Right atrium auricular region (tissue), 2 donors: ENCODE measurements at places on chromosomes 5 and 9.

- no peak for DNase-seq
Measured at GRCh38 chr5:84086511-84086910, 298.2 kb downstream of the EDIL3 start.

- no peak for DNase-seq
Measured at GRCh38 chr9:23635276-23635675, 190.8 kb downstream of the ELAVL2 start.

DNA sequence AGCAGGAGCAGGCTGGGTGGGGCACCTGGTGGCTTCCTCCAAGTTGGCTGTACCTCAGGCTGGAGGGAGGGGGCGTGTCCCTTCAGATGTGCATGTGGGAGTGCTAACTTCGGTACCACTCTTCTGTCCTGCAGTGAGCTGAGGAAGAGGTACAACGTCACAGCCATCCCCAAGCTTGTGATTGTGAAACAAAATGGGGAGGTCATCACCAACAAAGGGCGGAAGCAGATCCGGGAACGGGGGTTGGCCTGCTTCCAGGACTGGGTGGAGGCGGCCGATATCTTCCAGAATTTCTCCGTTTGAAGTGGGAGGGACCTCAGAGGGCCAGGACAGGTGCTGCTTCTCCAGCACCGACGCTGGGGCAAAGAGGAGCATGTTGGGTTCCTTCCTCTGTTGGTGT is 9.3 kb downstream of the NXNL2 start:
- no peak for DNase-seq

GRCh38 chr5:75331095-75332090 is 5.6 kb upstream of the HMGCR start:
- no peak for DNase-seq

GRCh38 chr9:109182940-109183798 is 16.1 kb upstream of the FRRS1L start:
- no peak for DNase-seq

DNA sequence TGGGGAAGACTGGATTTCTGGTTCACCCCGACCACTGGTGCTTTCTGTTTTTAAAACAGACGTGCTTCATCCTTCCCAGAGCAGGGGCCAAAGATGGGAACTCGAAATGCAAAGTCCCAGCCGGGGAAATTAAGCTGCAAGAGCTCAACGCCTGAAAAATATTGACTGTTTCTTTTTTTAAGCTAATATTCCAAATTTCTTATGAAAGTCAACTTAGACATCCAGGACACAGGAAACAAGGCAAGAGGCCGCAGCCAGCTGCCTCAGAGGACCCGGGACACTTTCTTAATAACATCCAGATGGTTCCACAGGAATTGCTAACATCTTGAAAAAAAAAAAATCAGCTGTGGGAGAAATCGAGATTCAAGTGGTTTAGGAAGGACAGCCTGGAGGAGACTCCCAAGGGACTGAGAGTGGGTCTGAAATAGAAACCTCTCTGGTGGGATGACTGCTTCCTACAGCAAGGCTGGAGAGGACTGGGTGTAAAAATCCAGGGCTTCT is 144.9 kb downstream of the FGF1 start:
- DNase-seq = peak; percentile 64

DNA sequence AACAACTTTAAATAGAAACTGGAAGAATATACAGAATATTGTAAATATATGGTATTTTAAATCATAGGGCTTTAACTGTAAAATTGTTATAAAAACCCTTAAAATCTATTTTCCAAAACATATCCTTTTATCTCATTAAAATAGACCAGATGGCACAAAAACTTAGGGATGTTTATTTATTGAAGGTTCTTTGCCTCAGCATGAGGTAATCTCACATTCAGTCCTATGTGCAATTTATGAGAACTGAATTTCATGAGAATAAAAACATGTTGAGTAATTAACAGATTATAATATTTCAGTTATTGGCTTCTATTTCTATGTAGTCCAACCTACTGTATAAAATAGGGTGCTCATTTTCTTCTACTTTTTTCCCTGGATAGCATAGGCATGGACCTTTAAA is 329.2 kb upstream of the PRR16 start:
- no peak for DNase-seq

GRCh38 chr9:122127396-122127798 is 32.2 kb downstream of the NDUFA8 start:
- DNase-seq = no peak

GRCh38 chr5:38806775-38807258 is 39.0 kb upstream of the OSMR start:
- no peak for DNase-seq

GRCh38 chr5:126253406-126253805 is 169.8 kb upstream of the GRAMD2B start:
- no peak for DNase-seq

GRCh38 chr9:75941577-75942311 is 51.3 kb downstream of the PCSK5 start:
- DNase-seq = no peak

DNA sequence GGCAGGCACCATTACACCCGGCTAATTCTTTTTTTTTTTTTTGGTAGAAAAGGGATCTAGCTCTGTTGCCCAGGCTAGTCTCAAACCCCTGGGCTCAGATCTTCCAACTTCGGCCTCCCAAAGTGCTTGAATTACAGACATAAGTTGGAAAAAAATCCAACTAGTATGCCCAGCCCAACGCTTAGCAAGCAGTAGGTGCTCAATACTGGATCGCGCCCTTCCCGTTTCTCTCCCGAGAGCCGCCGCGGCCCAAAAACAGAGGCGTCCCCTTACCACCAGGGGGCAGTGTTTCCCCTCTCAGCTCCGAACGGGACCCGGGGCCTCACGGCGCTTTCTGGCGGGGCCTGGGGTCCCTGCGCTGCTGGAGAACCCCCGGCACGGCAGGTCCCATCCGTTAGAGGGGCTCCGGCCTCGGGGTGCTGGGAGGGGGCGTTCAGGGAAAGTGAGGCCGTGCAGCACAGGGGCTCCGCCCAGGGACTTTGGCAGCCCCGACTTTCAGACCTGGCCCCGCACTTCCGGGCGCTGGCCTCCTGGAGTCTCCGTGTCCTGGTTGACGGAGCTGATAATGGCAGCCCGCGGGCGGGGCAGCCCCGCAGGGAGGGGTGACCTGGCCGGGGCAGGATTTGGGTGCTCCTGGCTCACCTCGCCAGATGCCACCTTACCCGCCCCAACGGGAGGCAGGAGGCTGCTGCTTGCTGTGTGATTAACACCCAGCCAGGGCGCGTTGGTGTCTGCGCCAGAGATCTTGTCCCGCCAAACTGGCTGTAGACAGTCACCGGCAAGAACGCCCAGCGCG is 15.2 kb downstream of the PTGES start:
- DNase-seq = peak; percentile 90

- no peak for DNase-seq
Measured at GRCh38 chr9:4263591-4263990, 36.3 kb downstream of the GLIS3 start.

DNA sequence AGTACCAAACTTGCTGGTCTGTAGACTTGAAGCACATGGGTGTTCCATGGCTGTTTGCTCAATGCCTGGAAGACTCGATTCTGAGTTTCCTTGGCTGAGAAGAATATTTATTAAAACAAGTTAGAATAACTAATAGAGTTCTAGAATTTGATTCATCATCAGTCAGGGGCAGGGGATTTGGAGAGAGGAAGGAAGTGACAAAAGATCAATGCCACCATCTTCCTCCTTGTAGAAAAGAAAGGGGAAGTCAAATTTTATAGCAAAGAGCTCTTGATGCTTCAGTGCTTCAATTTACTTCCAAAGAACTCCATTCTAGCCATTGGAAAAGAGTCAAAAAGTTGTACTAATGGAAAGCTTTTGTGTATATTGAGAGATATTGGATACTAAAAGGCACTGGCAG is 236.3 kb downstream of the MCTP1 start:
- DNase-seq = no peak

DNA sequence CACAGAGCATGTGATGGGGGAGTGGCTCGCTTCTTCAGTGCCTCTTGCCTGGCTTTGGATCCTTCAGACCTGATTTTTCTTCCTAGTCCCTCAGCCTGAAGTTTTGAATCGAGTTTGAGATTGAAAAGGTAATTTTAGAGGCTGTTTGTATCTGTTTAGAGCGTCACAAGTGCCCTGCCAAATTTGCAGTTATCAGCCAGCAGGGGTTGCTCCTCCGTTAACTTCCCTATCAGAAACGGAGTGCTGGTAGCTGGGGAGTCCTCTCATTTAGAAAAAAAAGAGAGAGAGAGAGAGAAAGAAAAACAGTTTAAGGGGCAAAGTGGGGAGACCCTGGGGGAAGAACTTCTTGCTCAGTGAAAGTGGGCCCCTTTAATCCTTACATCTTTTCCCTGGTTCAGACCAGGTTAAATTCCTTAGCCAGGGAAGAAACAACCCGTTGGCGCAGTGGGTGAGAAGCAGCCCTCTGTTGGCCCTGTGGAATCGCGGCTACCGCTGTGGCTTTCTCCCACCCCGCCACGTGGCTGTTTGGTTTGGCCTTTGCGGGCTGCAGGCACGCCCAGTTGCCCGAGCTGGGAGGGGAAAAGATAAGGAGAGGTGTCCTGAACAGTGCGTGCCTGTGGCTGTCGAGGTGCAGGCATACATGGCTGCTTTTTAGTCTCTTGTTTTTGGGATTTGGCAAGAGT is 576.7 kb upstream of the ACO1 start:
- no peak for DNase-seq

- no peak for DNase-seq
Measured at GRCh38 chr5:162067162-162067561, 411 bp upstream of the GABRG2 start.

- DNase-seq = no peak
Measured at GRCh38 chr5:110872963-110873362, 134.2 kb downstream of the SLC25A46 start.

- DNase-seq = no peak
Measured at GRCh38 chr5:24629798-24630197, 15.0 kb downstream of the CDH10 start.

DNA sequence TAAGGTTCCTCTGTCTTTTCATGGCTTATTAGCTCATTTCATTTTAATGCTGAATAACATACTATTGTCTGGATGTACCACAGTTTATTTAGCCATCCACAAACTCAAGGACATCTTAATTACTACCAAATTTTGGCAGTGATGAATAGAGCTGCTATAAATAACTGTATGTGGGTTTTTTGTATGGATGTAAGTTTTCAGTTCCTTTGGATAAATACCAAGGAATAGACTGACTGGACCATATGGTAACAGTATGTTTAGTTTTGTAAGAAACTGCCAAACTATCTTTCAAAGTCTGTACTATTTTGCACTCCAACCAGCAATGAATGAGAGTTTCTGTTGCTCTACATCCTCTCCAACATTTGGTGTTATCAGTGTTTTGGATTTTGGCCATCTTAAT is 38.7 kb downstream of the SCAMP1 start:
- no peak for DNase-seq

- no peak for DNase-seq
Measured at GRCh38 chr9:94061864-94062263, 22.4 kb upstream of the PTPDC1 start.

DNA sequence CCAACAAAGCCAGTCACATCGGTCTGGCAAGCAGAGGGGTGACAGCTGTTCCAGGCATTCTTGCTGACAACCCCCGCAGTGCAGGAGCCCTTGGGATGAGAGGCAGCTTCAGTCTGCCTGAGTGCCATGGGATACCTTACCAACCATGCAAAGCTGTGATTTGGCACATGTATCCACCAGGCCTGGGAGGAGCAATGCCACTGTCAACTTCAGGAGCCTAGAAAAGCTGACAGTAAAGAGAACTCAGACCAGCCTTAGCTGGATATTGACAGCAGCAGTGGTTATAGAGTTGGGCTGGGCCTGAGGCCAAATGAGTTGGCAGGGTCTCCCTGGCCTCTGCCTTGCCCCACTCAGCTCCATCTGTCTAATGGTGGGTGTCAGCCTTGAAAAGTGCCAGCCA is 10.1 kb upstream of the PLPPR1 start:
- no peak for DNase-seq

DNA sequence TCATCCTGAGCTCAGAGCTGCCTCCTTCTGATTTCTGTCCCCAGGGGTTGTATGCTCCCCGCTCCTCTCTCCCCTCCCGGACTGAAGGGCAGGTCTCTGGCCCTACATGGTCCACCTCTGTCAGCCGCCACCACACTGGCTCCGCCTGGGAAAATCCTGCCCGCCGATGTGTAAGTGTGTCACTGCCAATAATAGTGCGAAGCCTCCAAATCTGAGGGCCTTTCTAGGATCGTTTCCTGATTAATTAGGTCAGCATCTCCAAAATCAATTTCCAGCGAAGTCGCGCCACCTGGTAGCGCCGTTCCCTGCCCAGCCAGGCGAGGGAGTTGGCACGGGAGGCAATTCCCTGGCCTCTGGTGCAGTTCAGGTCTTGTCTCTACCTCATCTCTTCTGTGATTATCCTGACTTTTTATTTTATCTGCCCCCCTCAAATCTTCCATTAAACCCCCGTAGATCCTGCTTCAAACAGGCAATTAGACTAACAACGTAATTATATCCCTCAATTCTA is 73.5 kb downstream of the ZNF618 start:
- DNase-seq = no peak

- DNase-seq = no peak
Measured at GRCh38 chr5:142515036-142515435, 170.9 kb downstream of the FGF1 start.

GRCh38 chr5:1193591-1193985 is 7.8 kb upstream of the SLC6A19 start:
- no peak for DNase-seq

DNA sequence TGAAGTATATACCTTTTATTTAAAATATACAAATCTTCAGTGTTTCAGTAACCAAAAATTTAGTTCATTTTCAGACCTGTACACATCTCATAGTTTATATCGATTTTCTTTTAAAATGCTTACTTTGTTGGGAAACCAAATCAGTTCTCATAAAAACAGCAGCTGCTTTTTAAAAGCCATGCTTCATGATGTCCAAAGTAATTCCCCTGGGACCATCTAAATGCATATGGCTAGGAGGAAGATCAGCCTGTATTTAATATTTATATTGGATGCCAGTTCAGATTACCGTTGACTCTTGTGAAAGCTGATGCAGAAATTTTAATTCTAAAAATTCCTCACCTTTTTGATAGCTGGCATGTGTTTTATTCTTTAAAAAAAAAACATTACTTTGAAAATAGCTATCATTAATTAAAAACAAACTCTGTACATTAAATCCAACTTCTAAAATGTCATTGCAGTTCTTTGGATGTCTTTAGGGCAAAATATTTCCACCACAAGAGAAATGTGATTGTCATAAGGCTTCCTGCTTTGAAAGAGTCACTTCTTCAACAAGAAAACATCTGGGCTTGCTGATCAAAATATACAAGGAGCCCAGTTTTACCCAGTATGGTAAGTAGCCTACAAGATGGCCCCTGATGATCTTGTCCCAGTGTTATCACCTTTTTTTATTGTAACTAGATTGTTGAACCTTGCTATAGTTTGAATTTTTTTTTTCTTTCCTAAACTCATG is 1242.9 kb upstream of the CDH6 start:
- DNase-seq = no peak

DNA sequence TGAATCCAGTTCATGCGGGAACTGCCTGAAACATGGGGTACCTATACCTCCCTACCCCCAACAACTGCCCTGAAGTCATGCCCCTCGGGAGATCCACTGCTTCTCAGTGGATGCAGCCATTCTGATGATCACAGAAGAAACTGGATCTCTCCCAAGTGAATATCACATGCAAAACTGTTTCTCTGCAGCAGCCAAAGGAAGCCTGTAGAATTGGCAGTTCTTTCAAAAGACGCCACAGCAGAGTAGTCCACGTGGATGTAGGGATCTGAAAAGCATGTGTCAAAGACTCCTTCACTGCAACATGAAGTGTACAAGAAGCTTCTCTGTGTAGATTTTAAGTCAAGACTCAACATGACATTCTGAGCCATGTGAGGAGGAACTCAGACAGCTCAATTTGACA is 286.7 kb downstream of the NR3C1 start:
- DNase-seq = no peak
